NCI-H2081 (cell line): ENCODE measurements at places on chromosomes 4 and X.

GRCh38 chr4:732911-733630, 27.4 kb downstream of the PCGF3 start:
- no peak for DNase-seq

GRCh38 chr4:5940470-5941203, 47.8 kb upstream of the CRMP1 start:
- DNase-seq = peak; percentile 91

DNA sequence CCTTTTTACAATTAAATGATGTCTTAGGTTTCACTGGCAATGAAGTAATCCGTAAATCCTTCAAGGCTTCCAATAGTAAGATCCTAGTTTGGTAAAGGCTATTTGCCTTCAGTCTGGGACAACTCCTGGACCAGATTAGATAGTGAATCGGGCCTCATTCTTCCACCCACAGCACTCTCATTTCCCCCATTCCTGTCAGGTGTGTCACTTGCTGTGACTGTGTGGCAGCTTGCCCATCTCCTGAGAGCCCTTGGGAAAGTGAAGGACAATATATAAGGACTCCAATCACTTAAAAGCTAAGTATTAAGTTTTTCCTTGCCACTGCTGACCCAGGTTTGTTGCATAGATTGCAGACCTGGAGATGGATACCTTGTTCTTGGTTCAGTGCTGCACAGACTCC, 3.3 kb upstream of the GASK1B start:
- DNase-seq = no peak

DNA sequence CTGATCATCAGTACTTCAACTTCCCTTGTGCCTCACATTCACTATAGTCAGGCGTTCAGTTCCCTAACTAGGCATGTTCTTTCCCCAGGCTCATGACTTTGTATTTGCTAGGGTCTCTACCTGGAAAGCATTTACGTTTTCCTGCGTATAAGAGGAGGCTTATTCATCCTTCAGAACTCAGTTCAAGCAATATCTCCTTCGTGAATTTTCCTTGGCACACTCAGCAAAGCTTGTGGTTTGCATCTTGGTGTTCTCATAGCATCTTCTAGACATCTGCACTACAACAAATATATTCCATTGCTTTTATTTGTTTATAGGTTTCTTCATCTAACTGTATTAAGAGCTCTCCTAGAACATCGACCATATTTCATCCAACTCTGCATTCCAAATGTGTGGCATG, 2.6 kb downstream of the CXCL6 start:
- DNase-seq = no peak
